Stromal cell of bone marrow (primary cell): ENCODE measurements at places on chromosomes 1 and 21.
A peak's percentile ranks its signal among the peaks of the same experiment; 100 is the strongest.

DNA sequence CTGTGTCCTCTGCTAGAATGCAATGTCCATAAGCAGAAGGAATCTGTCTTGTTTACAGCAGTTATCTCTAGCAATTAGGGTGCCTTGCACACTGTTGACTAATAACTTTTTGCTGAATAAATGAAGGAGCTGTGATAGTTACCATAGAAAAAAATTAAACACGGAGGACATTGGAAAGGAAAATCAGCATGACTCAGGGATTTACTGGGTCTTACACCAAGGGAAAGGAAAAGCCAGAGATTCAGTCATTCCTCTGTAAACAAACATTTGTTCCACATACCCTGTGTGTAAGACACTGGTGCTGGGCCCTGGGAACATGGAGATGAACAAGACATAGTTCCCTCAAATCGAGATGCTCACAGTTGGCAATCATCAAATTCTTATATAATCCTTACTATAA lies 183.3 kb downstream of the PTGER3 start:
- no peak for DNase-seq

- no peak for DNase-seq
Observed at GRCh38 chr1:104156738-104157137, 407.0 kb downstream of the AMY1C start.

GRCh38 chr1:98336472-98337083 lies 324.9 kb upstream of the SNX7 start:
- DNase-seq, result no peak

GRCh38 chr1:203645996-203646395 lies 19.4 kb downstream of the ATP2B4 start:
- no peak for DNase-seq

DNA sequence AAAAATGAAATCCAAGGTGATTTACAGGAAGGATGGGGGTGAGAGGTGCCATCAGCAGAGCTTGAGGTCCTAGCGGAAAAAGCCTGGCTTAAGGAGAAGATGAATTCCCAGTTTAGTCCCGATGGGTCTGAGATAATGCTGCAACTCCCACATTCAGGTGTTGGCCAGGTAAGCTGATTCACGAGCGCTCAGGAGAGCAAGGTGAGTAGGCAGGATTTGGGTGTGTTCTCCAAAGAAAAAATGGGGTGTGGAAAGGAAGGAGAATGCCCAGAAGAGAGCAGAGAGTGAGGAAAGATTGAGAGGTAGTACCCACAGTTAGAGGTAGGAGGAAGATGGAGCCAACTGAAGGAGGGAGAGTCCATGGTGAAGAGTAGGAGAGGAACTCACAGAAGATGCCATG lies 12.5 kb downstream of the RIMS3 start:
- no peak for DNase-seq

GRCh38 chr1:21521717-21522060 lies 12.5 kb downstream of the ALPL start:
- no peak for DNase-seq

- no peak for DNase-seq
Observed at GRCh38 chr1:15684468-15685291, 560 bp downstream of the PLEKHM2 start.

- no peak for DNase-seq
Observed at GRCh38 chr1:228830185-228830953, 95.1 kb downstream of the RHOU start.

DNA sequence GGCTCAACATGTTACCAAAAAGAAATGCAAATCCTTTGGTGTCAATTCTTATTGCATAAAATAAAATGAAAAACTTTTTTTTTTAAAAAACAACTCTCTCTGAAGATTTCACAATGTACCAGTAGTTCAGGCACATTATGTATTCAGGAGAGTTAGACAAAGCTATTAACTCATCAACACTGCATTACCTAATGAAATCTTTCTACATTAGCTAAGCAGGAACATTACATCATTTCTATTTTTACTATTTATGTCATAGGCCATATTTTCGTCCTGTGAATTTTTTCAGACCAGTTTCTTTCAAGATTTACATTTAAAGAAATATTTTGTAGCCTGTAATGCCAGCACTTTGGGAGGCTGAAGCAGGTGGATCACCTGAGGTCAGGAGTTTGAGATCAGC lies 366.2 kb downstream of the USH2A start:
- no peak for DNase-seq

GRCh38 chr1:228417061-228417460 lies 400 bp upstream of the TRIM17 start:
- DNase-seq, result no peak

DNA sequence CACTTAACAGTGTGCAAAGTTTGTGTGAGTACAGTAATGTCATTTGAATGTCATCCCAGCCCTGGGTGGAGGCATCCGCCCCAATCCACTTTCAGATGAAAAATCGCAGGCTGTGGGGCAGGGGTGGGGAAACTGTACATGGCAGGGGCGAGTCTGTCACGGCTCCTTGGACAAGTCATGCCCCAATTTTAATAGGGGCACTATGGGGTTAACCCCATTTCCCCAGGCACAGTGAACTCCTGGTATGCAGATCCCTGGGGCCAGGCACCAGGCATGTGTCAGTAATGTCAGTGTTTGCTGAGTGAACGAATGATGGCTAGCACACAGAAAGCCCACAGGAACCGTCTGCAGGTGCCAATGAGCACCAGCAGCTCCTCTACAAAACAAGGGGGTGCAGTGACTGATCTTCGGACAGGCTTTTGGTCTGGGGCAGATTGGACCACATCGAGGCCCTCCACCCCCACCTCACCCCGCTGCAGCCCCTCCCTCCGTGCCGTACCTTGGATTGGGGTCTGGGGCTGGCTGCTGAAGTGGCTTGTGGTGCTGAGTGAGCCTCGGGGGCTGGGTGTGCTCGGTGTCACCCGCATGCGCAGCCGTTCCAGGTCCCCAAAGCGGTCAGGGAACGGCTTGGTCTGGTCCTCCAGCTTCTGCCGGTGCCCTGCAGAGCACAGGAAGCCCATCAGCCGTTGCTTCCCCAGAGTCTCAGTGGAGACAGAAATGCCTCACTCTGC lies 23.2 kb downstream of the RUNX3 start:
- DNase-seq, result no peak

- DNase-seq, result no peak
Observed at GRCh38 chr1:25167269-25168192, 64.8 kb downstream of the SYF2 start.

GRCh38 chr1:210233495-210234328 lies 1.1 kb downstream of the SERTAD4 start:
- no peak for DNase-seq

GRCh38 chr1:114154963-114155322 lies 1.3 kb upstream of the SYT6 start:
- no peak for DNase-seq

DNA sequence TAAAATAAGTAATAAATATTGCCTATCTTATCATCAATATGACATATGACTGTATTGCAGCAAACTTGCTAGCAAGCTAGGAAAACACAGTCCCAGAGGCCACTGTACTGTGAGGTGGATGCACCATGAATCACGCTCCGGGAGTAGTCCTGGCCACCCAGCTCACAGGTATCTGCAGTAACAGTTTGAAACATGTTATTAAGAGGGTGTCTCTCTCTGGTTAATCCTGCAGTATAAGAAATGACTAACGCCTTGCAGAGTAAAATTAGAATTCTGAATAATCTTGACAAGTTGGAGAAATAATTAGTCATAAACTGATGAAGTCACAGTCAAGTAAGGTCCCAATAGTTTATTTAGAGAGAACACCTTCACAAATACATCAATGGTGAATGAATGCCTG lies 34.0 kb upstream of the DPT start:
- DNase-seq, result no peak

DNA sequence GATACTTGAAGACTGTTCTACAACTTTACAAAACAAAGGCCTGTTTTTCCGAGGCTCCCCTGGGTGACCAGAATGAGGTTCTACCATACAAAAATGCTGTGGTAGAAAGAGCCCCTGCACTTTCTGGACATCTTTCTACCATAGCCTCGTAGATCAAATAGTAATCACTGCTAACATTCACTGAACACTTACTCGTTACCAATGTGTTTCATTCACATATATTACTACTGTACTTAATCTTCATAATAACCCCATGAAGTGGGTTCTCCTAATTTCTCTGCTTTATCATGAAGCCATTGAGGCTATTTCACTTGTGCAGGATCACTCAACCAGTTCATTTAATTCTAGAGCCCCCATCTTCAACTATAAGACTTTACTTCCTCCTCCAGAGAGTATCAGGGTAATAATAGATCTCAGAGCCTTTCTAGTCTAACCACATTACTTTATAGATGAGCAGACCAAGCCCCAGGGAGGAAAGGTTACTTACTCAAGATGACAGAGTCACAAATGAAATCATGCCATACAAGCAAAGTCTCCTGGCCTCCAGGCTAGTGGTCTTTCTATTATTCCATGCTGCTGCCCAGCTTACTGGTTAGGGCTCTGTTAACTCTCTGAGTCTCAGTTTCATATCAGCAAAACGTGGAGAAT lies 46.7 kb upstream of the OSBPL9 start:
- no peak for DNase-seq

- no peak for DNase-seq
Observed at GRCh38 chr1:19644681-19645410, 735 bp downstream of the NBL1 start.

DNA sequence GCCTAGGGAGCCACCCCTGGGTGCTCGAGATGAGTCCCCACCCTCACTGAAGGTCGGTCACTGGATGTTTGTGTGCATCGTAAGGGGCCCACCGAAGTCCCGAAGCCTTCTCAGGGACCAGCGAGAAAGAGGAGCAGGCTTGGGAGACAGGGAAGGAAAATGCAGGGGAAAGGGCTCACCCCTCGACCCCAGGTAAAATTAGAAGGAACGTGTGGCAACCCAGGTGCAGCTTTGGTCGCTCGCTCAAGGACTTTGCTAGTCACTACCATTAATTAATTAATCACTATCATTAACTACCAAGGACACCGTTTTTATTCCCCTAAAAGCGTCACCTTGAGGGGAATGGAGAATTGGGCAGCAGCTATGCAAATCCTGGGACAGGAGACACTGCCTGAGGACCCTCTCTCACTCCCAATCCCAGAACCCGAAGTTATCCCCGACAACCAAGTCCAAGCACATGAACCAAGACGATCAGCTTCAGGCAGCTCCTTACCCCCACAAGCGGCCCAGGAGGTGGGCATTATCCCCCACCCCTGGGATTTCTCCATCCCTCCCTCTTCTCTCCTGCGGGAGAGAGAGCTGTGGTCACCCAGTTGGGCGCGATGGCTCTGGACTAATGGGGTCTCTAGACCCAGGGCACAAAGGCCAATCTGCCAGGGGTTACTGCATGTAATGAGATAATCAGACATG lies 4.2 kb upstream of the SIM2 start:
- DNase-seq, result no peak

- no peak for DNase-seq
Observed at GRCh38 chr1:25799352-25799934, 550 bp upstream of the SELENON start.

- no peak for DNase-seq
Observed at GRCh38 chr1:54493608-54494007, 54.4 kb upstream of the ACOT11 start.

GRCh38 chr1:75482951-75483350 lies 128.0 kb downstream of the SLC44A5 start:
- no peak for DNase-seq

DNA sequence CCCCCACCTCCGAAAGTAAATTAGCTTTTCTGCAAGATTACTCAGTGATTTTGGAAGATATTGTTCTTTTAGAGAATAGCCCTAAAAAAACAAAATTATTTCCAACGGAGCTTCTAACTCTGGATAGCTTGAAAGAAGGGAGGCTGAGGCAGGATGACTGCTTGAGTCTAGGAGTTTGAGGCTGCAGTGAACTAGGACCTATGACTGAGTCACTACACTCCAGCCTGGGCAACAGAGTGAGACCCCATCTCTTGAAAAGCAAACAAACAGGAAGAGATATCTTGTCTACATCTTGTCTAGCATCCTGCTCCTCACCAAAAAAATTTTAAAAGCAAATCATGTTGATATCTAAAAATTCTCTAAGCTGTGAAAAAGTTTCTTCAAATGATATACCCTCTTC lies 42.2 kb upstream of the CPLANE2 start:
- DNase-seq, result no peak

GRCh38 chr1:199202331-199202730 lies 563.5 kb downstream of the PTPRC start:
- no peak for DNase-seq

DNA sequence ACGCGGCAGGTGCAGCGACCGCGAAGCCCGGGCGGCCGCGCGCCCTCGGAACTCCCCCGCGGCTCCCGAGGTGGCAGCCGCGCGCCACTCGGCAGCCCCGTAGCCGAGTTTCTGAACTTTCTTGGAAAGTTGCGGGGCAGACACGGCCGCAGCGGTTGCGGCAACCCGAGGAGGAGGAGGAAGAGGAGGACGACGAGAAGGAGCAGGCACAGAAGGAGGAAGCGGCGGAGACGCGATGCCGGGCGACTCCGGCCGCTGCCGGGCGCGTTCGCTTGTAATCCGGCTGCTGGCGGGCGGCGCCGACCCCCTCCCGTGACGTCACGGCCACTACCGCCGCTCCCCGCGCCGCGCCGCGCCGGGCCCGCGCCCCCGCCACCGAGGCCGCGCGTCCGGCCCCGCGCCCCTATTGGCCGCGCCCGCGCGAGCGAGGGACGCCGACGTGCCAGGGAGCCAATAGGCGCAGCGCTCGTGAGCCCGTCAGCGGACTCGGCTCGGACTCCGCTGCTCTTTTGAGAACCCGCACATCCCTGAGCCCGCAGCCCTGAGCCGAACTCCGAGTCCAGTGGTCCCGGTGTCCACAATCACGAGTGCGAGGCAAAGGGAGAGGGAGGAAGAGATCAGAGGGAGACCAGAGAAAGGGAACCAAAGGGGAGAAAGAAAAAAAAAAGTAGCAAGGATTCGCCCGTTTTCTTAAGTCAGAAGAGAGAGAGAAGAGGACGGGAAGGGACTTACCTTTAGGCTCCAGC lies 736 bp upstream of the BARHL2 start:
- no peak for DNase-seq

GRCh38 chr1:42439940-42440339 lies 15.9 kb downstream of the ZMYND12 start:
- peak; percentile 58 for DNase-seq

- DNase-seq, result no peak
Observed at GRCh38 chr1:62052946-62053345, 141.7 kb upstream of the L1TD1 start.

DNA sequence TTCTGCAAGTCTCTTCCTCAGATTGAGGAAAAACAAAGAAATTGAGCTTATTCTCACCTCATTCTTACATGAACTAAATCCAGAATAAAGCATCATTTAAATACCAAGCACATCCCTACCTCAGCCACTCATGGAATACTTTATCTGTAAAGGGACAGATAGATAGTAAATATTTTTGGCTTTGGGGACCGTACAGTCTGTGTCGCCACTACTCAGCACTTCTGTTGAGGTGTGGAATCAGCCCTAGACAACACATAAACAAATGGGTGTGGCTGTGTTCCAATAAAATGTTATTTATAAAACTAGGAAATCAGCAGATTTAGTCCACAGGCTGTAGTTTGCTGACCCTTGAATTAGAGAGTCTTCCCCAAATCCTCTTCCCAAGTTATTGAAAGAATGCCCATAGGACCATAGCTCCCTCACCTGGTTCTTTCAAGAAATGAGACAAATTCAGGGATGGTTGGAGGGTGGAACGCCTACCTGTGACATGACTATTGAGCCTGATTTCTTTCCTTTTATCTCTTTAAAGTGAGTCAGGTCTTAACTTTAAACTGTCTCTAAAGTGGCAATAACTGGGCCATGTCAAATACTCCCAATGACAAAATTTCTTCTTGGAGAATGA lies 878.5 kb downstream of the USP25 start:
- no peak for DNase-seq

GRCh38 chr1:67060811-67061218 lies 6.9 kb upstream of the SLC35D1 start:
- peak; percentile 93 for DNase-seq

GRCh38 chr1:89574621-89575020 lies 50.0 kb downstream of the LRRC8B start:
- no peak for DNase-seq
